Stimulated activated CD8-positive, alpha-beta memory T cell treated with anti-CD3 and anti-CD28 coated beads, Interleukin-2, amount 100 ng/mL, for 48 hours (primary cell): ENCODE measurements at places on chromosomes 6 and 20.

DNA sequence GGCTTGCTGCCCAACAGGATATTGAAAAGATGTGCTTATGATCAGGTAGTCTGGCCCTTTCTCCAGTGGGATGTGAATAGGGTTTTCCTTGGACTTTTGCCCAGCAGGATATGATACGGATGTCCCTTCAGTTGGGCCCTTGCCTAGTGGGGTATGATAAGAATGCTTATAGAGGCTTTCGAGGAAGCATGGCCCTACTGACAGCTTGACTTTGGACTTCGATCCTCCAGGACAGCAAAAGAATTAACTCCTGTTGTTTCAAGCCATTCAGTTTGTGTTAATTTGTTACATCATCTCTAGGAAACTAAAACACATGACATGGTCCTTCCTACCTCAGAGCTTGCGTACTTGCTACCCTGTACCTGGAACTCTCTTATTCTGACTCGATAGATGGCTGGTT, 9.7 kb upstream of the ZNF334 start:
- DNase-seq: no peak

DNA sequence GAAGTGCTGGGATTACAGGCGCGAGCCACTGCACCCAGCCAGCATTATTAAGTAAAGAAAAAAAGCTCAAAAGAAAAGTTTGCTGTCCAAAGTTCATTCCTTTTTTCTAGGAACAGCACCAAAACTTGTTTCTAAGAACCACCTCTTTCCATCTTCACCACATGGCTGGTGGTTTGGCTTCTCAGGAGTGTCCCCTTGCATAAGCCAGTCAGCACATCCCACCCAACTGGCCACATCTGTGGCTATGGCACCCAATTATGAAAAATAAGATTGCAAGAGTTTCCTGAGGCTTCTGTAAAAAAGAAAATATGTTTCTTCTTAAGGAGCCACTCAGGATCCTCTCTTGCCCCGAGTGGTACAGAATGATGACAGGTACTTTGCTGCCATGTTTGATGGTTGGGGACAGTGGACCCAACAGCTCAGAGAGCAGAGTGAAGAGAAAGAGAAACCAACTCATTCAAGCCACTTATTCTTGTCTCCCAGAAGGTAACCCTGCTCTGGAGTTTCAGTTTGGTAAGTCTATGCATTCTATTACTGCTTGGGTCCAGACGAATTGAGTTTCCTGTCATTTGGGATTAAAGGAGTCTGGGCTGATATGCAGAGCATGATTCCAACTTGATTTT, 65.3 kb downstream of the PSMB1 start:
- DNase-seq: no peak

DNA sequence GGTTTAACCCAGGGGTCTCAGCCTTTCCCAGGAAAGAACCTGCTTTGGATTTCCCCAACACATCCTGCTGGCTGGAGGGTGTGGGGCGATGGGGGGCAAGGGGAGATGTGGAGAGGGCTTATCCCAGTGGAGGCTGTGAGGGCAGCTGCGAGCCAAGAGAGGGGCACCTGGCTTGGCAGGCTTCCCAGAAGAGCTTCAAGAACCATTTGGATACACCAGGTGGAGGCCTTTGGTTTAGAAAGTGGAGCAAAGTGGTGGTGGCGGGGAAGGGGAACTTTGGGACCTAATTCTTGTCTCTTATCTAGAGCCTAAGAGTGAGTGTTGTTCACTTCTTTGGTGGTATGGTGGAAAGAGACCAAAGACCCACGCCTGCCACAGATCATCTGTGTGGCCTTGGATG, 12.4 kb downstream of the CD40 start:
- no peak for DNase-seq

GRCh38 chr6:116969211-116969863, 92.3 kb downstream of the RFX6 start:
- DNase-seq: no peak

DNA sequence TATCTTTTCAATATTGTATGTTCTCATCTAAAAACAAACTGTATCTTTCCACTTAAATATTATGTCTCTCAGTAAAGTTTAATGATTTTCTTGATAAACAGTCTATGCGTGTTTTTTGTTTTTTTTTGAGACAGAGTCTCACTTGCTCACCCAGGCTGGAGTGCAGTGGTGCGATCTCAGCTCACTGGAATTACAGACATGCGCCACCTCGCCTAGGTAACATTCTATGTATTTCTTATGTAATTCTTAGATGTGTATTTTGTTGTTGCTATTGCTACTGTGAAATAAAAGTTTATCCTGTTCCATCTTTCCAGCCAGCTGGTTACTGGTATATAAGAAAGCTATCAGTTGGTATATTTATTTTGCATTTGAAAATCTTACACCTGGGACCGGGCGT, 29.4 kb downstream of the ABHD12 start:
- no peak for DNase-seq

DNA sequence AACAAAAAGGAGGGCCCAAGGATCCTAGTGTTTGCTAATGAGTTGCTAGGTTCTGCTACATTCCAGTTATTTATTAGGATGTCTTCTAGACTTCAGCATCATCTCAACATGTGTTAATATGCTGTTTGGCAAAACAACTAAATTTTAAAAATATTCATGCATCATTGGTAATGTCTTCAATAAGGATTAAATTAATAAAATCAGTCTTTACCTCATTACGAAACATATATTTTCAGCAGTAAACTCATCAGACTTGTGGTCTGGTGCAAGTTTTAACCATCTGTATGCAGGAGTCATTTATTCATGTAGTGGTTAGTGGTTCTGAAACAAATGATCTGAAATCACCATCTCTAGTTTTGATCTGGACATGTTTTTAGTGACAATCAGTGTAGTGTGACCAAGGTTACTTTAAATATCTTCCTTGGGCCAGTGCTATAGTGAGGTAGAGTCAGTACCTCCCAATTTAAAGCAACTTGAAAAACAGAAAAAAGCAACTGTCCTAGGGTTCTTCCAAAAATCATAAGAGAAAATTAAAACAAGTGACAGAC, 85.0 kb upstream of the KCNK16 start:
- no peak for DNase-seq

- DNase-seq: no peak
Observed at GRCh38 chr6:133376743-133377142, 135.6 kb downstream of the EYA4 start.

DNA sequence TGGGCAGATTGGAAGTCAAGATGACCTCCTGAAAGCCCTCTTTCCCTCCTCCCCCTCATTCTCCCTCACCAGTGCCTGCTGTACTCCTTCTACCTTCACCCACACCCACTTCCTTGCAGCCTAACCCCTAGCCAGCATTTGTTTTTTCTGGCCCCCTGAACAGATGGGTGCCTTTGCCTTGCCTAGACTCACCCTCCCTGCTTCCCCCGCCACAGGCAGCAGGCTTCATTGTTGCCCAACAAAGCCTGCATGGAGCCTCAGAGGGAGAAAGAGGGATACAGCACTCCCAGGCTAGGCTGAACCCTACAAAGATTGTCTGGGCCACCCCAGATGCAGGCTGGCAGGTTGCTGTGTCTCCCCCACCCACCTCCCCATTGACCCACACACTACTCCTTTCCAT, 2.7 kb downstream of the MOCS1 start:
- no peak for DNase-seq

DNA sequence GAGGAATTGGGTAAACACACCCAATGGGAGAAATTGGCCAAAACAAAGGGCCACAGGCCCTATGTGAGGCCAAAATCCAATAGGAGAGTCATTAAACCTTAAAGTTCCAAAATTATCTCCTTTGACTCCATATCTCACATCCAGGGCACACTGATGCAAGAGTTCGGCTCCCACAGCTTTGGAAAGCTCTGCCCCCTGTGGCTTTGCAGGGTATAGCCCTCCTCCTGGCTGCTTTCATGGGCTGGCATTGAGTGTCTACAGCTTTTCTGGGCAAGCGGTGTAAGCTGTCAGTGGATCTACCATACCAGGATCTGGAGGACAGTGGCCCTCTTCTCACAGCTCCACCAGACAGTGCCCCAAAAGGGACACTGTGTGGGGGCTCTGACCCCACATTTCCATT, 160.5 kb downstream of the ADGRG6 start:
- DNase-seq: no peak

DNA sequence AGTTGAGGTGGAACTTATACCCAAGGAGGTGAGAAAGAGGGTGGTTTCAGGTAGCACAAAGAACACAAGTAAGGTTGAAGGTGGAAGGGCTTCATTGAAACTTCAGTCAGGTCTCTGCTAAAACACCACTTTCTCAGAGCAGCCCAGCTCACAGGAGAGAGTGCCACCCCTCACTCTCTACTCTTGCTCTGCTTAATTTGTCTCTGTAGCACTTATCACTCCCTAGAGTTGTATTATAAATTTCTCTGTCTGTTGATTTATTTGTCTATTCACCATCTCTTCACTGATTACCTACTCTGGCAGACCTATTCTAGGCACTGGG, 353.8 kb upstream of the CNR1 start:
- DNase-seq: no peak

DNA sequence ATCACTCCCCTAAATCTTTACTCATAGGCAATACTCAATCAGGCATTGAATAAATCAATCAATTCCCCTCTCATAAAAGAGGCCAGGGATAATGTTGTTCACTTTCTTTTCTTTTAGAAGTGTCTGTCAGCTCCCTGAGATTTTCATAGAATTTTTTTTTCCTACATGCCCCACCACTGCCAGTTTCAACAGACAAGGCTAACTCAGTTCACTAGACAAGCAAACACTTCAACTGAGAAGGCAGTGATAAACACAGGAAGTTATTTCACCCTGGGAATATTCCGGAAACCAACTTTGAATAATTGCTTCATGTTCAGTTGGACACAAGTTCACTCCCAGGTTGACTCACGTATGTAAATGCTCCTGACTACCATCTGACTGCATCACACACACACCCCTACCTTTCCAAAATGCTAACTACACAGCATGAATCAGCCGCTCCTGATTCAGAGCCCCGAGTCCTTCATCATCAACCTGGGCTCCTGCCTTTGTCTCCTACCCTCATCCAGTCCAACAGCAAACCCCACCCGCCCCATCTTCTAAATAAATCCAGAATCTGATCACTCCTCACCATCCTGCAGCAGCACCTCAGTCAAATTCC, 143.9 kb downstream of the BCAS1 start:
- DNase-seq: no peak

DNA sequence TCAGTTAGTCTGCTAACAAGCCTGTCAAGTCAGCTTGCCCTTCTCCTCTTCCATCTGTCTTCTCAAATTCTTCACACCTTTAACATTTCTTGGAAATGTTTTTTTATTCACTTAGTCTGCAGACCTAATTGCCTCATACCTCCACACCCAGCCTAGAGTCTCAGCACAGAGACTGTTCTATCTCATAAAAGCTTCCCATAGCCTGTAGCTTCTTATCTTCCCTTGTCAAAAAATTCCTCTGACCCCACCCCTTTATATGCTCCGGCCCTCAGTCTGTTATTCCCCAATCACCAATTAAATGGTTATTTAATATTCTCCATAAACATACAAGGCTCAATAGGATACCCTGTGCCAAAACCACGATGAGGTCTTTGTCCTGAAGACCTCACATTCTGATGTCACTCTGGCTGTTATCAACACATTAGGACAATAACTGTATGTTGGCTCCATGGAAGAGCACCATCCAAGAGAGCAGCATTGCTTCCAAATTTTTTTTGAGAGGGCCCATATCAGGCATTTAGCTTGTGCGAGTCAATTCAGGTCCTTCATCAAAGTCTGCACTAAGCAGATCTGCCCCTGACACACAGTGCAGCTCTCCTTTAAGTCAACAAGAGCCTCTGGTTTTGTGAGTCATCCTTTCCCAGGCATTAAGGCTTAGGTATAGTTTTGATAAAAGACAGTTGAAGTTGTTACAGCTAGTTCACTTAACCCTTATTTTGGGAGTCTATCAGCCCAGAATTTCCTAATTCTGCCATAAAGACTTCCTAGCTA, 83.2 kb upstream of the TBX18 start:
- no peak for DNase-seq

DNA sequence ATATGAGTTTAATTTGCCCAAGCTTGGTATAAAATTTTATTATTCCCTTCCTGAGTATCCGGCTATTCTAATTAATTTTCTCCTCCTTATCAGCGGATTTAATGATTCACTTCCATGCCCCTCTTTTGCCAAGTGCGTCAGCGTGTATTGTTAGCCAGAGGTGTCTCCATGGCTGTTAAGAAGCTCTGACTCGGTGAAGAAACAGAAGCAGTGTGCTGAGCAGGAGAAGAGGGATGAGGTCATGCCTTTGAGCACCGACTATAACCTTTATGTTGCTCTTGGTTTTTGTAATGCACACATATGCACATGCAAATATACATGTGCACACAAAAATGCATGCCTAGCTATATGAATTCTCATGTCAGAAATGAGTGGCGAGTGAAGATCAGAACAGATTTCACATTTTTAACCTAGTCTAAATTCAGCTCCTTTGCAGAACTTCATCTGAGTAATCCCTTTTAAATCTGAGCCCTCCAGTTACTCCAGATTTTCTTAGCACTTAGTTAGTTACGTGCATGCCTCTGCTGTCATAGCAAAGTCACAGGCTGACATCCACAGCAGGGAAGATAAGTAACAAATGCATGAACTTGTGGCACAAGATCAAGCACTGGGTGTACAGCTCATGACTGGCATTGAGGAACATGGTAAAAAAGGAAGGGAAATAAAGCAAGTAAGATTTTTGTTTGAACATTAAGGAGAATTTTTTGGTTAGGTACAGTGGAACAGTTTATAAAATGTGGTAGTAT, 24.3 kb downstream of the HTR1E start:
- DNase-seq: no peak

DNA sequence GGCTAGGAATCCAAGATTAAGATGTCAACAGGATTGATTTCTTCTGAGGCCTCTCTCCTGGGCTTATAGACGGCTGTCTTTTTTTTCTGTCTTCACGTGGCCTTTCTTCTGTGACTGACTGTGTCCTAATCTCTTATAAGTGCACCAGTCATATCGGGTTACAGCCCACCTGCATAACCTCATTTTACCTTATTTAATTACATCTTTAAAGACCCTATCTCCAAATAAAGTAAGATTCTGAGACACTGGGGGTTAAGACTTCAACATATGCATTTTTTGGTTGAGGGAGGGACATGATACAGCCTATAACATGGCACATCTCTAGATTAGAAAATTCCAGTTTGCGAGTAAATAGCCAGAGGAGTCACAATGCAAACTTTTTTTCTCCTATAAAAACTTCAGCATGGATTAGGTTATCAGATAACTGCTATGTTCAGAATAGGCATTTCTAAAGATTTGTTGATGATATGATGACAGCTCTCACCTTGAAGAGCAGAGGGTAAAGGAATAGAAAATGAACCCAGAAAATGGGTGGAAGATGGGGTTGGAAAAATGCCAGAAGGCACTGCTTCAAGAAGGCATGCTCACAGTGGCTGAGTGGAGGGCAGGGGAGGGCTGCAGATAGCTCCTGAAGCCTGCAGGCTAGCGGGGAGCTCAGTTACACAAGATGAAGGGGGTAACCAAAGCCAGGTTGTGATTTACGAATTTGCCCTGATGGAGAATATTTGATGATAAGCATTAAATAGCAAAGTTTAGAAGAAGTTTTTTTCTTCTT, 8.7 kb upstream of the PDE7B start:
- no peak for DNase-seq

- no peak for DNase-seq
Observed at GRCh38 chr20:34089655-34090345, 22.2 kb downstream of the EIF2S2 start.

GRCh38 chr6:170370416-170370815, 63.9 kb downstream of the FAM120B start:
- no peak for DNase-seq
